ENCODE measurements at places on chromosomes 11 and 22.

DNA sequence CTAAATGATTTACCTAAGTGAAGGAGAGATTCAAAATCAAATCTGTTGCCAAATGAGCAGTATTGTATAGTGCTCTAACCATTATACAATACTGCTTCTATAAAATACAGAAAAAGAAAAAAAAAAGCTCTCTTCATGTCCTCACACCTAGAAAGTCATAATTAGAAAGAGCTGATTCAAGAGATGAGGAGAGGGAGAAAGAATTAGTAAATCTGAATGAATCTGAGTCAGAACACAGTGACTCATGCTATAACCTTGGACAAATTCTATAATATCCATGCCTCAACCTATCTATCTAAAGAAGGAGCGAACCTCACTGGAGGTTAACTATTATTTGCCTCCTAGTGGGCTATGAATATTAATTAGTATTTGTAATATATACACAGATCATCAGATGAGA is 29.4 kb downstream of the AMBRA1 start:
- DNase-seq, result peak; percentile 41

DNA sequence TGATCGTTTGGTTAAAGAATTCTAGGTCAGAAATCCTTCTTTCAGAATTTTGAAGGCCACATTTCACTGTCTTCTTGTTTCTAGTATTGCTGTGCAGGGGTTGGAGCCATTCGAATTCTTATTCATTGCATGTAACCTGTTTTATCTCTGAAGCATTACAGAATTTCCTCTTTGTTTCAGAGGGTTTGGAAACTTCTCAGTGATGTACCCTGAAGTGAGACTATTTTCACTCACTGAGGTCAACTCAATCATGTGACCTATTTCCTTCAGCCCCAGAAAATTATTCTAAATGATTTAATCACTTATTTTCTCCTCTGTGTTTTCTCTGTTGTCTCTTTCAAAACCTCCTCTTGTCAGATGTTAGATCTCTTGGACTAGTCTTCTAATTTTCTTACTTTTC is 147.8 kb downstream of the ENTHD1 start:
- DNase-seq, result no peak

DNA sequence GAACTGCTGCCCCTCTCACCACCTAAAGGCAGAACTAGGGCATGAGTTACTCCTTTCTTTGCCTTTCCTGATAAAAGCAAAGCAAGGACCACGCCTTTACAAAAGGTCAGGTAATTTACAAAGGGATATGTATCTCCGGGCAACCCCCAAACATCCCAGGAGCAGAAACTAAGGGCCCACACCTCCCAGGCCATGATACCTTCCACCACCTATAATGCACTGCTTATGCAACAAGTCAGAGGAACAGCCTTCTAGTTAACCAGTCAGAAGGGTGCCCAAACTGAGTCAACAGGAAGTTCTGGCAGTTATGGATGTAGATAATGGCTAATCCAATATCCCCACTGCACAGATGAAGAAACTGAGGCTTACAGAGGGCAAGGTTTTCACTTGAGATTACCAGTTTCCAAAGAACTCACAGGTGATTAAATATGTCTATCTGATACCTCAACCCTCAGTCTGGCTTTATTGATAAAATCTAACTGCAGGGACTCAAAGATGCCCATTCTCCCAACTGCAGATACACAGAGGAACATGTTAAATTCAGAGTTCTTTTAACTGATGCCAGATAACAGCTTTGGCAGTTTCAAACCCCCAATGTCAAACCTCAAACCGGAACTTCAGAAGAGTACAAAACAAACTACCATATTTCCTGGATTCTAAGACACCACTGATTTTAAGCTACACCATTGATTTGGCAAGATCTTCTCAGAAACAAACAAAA is 16.8 kb upstream of the CASTOR1 start:
- no peak for DNase-seq

GRCh38 chr11:1160231-1161101 is 2.7 kb downstream of the MUC5AC start:
- no peak for DNase-seq

DNA sequence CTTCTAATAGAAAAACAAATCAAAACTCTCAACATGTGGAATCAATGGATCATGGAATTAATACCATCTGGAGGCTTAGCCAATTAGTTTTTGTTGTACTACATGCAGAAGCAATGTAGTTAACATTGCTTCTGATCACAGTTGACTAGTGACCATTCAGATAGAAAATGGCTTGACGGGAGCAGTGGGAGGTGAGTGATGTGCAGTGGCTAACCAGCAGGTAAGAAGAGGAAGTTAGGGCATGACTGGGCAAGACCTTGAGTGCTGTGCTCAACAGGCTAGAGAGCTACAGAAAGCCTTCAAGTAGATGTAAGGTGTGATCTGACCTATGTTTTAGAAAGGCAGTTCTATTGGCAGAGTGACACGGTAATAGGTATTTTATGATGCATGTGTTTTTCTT is 60.7 kb upstream of the ALKBH3 start:
- DNase-seq, result no peak

DNA sequence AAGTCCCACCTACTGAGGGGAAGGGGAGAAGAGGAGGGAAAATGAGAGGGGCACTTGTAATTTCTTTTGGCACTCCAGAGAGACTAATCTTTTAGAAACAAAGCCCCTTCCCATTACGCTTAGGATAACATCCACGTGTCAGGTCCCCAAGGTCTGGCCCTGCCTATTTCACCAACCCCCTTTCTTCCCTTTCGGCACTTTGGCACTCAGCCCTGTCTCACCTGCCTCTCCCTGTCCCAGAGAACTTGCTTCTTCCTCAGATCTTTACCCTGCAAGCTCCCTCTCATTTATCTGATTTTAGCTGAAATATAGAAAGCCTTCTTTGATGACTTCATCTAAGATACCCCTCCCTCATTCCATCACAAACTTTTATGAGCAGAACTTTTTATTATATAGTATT is 55.5 kb downstream of the RASSF10 start:
- no peak for DNase-seq

GRCh38 chr11:111688013-111688412 is 78.2 kb downstream of the PPP2R1B start:
- no peak for DNase-seq

DNA sequence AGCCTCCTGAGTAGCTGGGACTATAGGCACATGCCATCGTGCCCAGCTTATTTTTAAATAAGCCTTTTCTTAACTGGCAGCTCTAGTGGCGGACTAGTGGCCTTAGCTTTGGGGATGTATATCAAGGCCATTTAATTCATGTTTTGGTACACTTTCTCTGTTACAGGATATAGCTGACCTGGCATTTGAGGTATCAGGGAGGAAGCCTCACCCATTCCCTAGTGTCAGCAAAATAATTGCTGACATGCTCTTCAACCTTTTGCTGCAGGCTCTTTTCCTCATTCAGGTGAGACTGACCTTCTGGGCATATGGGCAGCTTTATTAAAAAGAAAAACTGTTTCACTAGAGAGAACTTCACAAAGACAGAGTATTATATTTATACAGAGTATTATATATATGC is 9.5 kb downstream of the EI24 start:
- no peak for DNase-seq

DNA sequence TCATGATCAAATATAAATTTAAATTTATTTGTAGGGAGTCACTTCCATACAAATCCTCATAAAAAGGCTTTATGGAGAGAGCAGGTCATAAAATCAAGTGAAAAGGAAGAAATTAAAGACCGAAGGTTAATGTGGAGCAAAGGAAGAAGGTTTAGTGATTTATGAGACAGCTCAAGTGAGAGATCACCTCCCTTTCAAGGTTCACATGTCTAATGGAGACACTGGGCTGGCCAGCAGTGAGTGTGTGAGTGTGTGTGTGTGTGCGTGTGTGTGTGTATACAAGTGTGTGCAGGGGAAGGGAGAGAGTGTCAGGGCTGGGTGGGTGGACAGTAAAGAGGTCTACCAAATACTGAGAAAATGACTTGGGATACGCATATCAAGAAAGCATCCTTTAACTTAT is 251.2 kb downstream of the FAT3 start:
- DNase-seq, result no peak

DNA sequence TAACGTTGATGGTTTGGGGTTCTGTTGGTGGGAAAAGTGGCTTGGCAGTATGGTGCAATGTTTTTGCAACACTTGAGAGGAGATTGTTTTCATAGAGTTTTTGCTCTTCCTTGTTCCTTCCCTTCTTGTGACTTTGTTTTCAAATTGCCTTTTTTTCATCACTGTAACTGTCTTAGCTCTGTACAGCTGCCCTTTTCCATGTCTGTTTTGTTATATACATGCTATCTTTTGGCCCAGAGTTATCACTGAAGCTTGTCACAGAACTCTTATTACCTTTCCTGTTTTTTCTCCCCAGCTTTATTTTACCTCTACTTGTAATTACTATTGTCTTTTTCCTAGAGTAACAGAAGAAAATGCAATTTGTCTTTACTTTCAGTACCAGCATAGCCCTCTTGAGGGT is 154.1 kb downstream of the DDX10 start:
- DNase-seq, result no peak

DNA sequence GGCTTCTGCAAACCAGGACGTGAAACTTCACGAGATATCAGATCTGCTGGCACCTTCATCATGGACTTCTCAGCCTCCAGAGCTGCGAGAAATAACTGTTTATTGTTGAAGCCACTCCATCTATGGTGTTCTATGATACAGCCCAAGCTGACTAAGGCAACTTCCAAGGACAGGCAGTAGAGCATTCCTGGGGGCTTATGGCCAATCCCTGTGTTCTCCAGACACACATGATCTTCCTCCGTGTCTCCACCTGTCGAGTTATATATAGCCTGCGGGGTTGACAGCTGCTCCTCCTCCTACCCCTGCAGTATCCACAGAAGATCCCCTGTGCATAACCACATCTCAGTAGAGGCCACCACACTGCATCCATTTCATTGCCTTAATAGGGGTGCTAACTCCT is 11.0 kb downstream of the TP53AIP1 start:
- no peak for DNase-seq

- DNase-seq, result no peak
Measured at GRCh38 chr11:19963697-19964387, 196.4 kb downstream of the DBX1 start.

DNA sequence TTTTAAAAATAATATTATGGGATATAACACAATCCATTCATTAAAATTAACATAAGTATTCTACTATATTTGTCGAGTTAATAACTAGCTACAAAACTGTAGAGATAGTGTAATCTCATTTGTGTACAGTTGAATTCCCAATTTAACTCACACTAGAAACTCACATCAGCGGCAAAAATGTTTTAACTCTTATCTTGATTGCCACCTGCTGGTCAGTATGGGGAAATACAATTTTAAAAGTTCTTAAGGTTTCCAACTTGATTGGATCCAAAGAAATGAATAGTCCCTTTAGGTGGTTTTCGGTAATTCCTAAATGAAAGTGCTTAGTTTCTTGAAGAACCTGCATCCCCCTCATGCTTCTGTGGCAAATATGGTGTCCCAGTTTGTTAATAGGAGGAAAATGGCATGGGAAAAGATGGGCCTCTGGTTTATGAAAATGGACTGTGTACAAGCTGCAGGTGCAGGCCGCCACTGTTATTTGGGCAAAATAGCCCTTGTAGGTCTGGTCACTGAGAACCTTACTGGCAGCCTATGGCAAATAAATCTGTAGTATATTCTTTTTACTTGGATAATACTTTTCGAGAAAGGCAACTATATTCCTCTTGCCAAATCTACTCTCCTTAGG is 33.7 kb upstream of the SLC17A6 start:
- DNase-seq, result peak; percentile 48

DNA sequence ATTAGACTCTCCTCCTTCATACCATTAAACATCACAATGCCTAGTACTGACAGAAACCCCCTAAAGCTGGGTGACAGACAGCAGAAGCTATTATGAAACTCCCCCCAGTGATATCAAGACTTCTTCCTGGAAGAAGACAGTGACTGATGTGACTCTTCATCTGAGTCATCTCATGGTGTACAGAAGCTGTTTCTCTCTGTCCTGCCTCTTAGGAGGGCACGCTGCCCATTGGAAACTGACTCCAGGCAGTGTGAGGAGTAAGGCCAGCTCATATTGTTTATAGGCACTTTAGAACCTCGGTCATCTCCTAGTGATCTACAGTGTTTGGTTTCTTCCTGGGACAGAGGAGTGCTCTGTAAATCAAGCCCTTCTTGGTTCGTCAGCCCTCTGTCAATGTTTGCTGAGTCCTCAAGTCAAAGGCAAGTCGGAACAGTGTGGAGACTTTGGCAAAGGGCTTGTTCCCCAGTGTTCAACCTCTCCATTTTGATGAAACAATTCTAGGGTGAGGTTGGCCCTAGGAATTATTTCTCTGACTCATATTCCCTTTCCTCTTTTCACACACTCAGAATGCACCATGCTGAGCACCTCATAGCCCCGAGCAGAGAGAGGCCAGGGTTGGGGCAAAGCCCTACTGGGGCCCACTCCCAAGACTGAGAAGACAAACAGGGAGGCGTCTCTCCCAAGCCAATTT is 172.5 kb upstream of the TMEM45B start:
- peak; percentile 43 for DNase-seq

DNA sequence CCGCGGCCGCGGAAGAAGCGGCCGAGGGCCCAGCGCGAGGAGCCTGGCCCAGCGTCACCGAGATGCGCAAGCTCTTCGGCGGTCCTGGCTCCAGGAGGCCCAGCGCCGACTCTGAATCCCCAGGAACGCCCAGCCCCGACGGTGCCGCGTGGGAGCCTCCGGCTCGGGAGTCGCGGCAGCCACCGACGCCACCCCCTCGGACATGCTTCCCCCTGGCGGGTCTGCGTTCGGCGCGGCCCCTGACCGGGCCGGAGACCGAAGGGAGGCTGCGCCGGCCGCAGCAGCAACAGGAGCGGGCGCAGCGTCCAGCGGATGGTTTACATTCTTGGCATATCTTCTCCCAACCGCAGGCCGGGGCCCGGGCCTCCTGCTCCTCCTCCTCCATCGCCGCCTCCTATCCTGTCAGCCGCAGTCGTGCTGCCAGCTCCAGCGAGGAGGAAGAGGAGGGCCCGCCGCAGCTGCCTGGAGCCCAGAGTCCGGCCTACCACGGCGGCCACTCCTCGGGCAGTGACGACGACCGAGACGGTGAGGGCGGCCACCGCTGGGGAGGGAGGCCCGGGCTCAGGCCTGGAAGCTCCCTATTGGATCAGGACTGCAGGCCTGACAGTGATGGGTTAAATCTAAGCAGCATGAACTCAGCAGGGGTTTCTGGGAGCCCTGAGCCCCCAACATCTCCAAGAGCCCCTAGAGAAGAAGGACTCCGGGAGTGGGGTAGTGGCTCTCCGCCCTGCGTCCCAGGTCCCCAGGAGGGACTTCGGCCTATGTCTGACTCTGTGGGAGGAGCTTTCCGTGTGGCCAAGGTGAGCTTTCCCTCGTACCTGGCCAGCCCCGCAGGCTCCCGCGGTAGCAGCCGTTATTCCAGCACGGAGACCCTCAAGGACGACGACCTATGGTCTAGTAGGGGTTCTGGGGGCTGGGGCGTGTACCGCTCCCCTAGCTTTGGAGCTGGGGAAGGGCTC is 1.2 kb downstream of the ARHGEF17 start:
- peak; percentile 98 for DNase-seq
